ENCODE measurements at places on chromosomes 3 and 15. TPM values are rescaled to one million over a fixed set of nuclear protein-coding genes. Genes with fewer than 3 reads are reported as not detected.

- DNase-seq: no peak
Observed at GRCh38 chr15:76335307-76336253, 993 bp upstream of the ISL2 start.

DNA sequence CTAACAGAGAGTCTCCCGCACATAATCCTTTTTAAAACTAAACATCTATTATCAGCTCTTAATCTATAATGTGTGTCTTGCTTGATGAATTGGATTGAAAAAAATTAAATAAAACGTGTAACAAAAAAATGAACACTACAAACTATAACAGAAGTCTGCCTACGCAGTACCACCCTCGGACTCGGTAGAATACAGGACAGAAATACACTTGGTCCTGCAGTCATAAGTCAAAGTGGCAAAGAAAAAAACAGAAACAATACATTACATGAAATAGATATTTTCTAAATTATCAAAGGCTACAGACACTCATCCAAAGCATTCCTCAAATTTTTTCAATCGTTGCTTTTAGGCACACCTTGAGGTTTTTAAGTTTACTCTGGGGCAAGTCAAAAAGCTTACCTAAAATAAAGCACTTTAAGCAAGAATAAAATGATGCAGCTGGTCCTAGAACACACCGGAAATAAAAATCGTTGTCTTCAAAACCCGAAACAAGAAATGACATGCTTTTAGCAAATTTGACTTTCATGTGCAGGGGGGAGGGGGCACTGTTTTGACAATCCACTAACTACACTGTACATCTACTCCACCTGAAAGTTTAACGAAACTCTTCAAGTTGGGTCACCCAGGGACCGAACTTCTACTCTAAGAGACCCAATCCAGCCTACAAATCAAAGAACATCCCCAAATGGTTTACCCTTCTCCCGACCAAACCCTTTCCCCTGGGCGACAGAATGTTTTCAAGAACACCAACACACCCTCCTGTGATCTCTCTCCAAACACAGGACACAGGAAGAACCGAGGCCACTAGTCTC, 1.3 kb downstream of the ADAM10 start:
- DNase-seq: no peak

Gene KIF15
- total RNA-seq: 0.73 TPM

Gene POTEB2
- total RNA-seq: not detected

Gene CRTAP
- 80.7 TPM for total RNA-seq
